ENCODE measurements at places on chromosomes 5 and 9. TPM values are rescaled to one million over a fixed set of nuclear protein-coding genes. Genes with fewer than 3 reads are reported as not detected.

ZBTB26 gene
- 5.4 TPM for total RNA-seq

DNA sequence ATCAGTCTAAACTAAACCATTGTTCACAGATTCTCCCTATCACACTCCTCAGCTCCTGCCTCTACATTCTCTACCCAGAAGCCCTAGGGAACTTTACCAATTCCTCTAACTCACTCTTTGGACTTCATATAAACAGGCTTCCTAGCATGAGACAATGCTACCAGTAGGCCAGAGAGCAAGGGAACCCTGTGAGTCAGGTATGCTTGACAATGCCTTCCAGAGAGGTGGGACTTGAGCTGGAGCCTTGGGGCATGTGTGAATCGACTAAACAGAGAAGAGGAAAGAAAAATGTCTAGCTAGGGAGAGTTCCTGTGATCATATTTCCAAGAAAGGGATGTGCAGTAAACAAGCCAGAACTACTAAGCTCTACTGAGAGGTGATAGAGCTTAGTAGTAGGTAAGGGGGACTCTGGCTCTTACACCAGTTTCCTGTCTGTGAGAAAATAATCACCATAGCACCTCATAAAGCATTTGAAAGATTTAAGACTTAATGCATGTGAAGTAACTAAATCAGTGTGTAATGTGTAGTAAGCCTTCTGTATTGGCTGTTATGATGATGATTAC lies 6.4 kb upstream of the RFK start:
- no peaks in the 10 kb centered on the region for H3K27me3 ChIP-seq
- H3K27ac ChIP-seq: no peak overlapping the region
- H3K36me3 ChIP-seq: no peaks in the 10 kb centered on the region
- H3K4me3 ChIP-seq: no peak overlapping the region

- no peak for DNase-seq
- no peaks in the 10 kb centered on the region for H3K27me3 ChIP-seq
- H3K36me3 ChIP-seq: no peaks in the 10 kb centered on the region
- H3K4me3 ChIP-seq: no peak overlapping the region
- no peaks in the 10 kb centered on the region for H3K4me1 ChIP-seq
- H3K27ac ChIP-seq: no peak overlapping the region
Observed at GRCh38 chr5:420632-421286, 22.2 kb upstream of the EXOC3 start.

DNA sequence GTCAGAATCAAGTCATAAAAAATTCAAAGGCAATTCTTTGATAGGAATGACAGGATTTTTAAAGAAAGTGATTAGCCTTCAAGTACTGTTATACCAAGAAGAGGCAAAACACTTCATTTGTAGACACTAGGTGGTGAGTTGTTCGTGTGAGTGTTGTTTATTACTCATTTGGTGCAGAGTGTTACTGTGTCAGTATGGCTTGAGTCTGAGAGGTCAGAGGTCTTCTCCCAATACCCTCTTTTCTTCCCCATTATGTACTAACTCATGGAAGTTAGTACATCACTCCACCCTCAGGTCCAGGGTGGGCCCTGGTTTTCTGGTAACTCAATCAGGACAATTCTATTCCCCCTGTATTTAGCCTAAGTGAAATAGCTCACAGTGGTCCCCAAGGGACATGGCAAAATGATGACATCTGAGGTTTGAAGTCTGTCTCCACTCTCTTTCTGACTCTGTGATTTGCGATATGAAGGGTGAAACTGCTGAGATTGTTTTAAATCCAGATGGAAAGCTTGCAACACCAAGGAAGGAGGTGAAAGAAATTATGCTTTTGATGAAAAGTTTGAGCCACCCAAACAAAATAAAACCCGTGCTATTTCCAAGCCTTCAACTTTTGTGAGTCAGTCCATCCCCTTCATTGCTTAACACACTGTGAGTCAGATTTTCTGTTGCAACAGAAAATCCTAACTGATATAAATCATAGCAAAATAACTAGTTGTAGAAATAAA lies 56.8 kb downstream of the NUDT12 start:
- H3K27ac ChIP-seq: no peak overlapping the region
- DNase-seq: no peak
- no peaks in the 10 kb centered on the region for H3K4me1 ChIP-seq
- H3K36me3 ChIP-seq: no peaks in the 10 kb centered on the region
- H3K4me3 ChIP-seq: no peak overlapping the region

SLC36A2 gene
- not detected for total RNA-seq

- no peaks in the 10 kb centered on the region for H3K27me3 ChIP-seq
- DNase-seq: peak; percentile 38
- H3K27ac ChIP-seq: no peak overlapping the region
- no peaks in the 10 kb centered on the region for H3K4me1 ChIP-seq
Observed at GRCh38 chr9:34403554-34404380, 27.1 kb upstream of the MYORG start.

DNA sequence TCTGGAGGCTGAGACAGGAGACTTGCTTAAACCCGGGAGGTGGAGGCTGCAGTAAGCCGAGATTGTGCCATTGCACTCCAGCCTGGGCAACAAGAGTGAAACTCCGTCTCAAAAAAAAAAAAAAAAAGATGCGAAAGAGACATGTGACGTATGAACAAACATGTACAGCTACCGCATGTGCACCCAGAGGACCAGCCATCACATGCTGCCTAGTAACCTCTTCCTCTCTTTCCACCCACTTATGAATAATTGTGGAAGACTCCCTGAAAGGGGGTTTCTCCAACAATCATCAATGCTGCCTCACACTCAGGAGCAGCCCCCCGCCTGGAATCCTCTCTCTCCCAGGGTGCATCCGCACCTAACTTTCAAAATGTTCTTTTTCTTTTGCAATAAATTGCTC lies 2.2 kb downstream of the SARDH start:
- H3K4me1 ChIP-seq: peaks cover 15% of the 10 kb centered on the region
- no peaks in the 10 kb centered on the region for H3K36me3 ChIP-seq
- no peak for DNase-seq
- no peak overlapping the region for H3K4me3 ChIP-seq
- H3K27me3 ChIP-seq: no peaks in the 10 kb centered on the region

DNA sequence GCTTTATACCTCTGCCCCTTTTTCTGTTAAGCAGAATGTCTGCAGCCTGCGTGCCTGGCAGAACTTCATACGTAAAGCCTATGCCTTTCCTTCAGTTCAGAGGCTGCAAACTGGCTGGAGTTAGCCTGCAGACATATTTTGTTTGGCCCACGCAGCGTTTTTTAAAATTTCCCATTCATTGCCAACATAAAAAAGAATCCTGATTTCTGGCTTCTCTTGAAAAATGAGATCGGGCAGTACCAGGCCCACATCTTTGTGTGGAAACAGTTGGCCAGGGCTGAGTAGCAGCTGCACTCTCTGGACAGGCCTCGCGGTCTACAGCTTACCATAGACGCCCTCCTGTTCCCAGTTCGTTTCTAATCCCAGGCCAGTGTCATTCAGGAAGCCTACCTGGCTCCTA lies 104.4 kb downstream of the SMARCA2 start:
- DNase-seq: no peak
- H3K4me3 ChIP-seq: no peak overlapping the region
- no peaks in the 10 kb centered on the region for H3K27me3 ChIP-seq
- peaks cover 3% of the 10 kb centered on the region for H3K4me1 ChIP-seq

DNA sequence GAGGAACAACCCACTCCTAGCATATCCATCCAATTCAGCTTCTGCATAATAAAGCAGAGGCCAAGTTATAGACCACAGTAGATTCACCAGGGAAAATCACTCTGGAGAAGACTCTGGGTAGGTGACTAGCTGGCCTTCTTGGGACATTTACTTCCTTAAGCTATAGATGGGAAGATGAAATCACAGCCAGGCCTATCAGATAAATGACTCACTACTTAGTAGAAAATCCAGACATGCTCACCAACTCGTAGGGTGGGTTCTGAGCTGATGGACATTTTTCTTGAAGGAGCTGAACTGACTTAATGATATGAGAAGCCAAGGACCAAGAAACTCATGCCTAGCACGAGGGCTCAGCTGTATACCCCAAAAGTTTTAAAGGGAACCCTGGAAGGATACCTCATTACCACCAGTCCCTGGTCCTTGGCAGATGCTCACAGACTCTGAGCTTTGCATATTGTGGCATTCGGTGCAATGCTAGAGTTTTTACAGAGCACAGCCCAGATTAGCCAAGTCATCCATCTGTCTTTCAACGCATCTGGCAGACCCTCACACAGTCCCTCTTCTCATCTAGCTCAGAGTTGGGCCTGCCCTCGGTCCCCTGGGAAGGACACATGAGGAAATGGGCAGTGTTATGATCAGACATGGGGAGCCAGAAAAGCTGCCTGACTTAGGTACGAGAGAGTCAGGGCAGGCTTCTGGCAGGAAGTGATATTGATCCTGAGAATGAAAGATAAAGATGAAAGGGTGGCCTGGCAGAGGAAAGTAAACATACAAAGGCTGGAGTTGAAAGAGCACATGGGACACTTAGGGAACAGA lies 15.0 kb downstream of the ACSL6 start:
- no peak overlapping the region for H3K27ac ChIP-seq
- H3K4me3 ChIP-seq: no peak overlapping the region
- peaks cover 51% of the 10 kb centered on the region for H3K4me1 ChIP-seq
- no peaks in the 10 kb centered on the region for H3K27me3 ChIP-seq
- H3K36me3 ChIP-seq: no peaks in the 10 kb centered on the region
- no peak for DNase-seq

DNA sequence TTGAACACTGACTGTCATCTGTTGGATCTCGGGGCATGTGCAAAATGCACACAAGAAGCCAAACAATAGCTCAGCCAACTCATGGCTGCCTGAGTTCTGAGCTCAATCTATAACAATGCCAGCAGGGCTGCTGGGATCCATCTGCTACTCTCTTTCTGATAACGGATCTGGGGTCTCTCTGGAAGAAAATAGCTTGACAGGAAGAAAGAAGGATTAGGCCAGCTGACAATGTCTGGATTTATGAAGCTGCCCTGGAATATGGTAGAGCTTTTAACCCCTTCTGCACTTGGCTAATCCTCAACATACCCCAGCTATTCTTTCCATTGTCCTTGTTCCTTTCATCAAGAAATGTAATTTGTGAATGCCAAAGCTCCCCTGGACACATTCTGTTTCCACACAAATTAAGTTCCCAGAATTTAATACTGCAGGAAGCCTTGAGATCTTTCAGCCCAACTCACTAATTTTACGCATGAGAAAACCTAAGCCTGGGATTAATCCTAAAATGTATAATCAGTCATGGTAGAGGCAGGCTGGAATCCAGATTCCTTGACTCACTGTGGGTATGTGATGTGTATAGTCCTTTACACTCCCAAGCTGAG lies 62.7 kb upstream of the PCA3 start:
- H3K27me3 ChIP-seq: no peaks in the 10 kb centered on the region
- no peak overlapping the region for H3K27ac ChIP-seq
- no peak for DNase-seq

DNA sequence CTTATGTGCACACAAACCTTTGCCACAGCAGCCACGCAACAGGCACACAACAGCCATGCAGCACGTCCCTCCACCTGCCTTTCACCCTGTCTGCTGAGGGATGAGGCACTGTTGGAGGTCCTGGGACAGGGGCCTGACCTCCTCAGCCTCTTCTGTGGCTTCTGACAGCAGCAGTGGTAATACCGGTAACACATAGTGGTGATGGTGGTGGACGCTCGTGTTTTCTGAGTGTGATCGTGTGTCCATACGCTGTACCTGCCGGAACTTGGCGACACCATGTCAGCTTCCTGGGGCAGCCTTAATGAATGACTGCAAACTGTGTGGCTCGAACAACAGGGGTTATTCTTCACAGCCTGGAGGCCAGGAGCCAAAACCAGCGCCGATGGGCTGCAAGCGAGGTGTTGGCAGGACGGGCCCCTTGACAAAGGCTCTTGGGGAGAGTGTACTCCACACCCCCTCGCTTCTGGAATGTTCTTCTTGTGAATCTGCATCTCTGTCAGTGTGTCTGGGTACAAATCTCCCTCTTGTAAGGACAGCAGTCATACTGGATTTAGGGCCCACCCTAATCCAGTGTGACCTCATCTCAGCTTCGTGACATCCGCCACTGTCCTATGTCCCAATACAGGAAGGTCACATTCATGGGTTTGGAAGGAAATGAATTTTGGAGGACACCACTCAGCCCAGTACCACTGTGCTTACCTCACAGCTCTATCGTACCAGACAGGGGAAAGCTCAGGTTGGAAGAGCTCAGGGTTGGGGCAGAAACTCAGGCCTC lies 55.3 kb upstream of the EXOC3 start:
- H3K27me3 ChIP-seq: no peaks in the 10 kb centered on the region
- no peaks in the 10 kb centered on the region for H3K36me3 ChIP-seq
- no peak overlapping the region for H3K4me3 ChIP-seq
- no peak overlapping the region for H3K27ac ChIP-seq
- DNase-seq: no peak

- no peak for DNase-seq
- H3K27ac ChIP-seq: no peak overlapping the region
- H3K4me3 ChIP-seq: no peak overlapping the region
- no peaks in the 10 kb centered on the region for H3K27me3 ChIP-seq
- H3K4me1 ChIP-seq: no peaks in the 10 kb centered on the region
Observed at GRCh38 chr9:112868461-112868860, 22.2 kb downstream of the SLC46A2 start.

DNA sequence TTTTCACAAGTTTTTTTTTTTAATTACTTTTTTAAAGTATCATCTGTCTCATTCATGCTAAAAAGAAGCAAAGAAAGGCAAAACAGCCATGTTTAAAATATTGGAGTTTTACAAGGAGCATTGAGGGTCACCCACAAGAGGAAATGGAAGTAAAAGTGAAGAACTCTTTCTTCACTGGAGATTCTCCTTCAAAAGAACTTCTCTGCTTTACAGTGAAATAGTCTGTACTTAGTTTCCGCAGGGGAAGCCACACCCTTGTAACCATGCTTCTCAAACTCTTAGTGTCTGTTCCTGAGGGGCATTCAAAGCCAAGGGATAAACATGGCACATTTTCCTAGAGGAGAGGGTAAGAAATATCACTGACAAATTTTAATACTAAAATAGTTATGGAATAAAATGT lies 8.6 kb downstream of the C9orf72 start:
- peaks cover 5% of the 10 kb centered on the region for H3K36me3 ChIP-seq
- H3K27ac ChIP-seq: no peak overlapping the region
- DNase-seq: no peak
- H3K4me1 ChIP-seq: peaks cover 10% of the 10 kb centered on the region

DNA sequence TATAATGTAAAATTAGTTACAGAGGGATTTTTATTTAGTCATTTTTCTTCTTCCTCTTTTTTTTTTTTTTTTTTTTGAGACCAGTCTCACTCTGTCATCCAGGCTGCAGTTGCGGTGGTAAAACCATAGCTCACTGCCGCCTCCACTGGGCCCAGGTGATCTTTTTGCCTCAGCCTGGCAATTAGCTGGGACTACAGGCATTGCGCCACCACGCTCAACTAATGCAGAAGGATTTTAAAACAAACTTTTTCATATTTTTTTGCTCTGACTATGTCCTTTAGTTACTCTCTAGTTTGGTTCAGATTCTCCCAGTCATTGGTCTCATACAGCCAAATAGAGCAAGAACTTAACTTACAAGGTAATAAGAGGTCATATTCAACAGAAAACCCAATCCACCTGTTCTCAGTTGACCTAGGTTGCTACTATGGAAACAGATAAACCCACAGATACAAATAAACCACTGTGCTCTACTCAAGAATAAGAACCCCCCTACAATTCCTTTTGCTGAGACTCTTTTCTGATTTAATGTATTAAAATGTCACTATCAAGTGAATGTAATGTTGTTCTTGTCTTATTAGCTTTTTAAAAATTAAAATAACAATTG lies 50.1 kb upstream of the TTC39B start:
- DNase-seq: no peak
- H3K4me1 ChIP-seq: peaks cover 13% of the 10 kb centered on the region
- no peak overlapping the region for H3K27ac ChIP-seq
- no peaks in the 10 kb centered on the region for H3K36me3 ChIP-seq
- H3K4me3 ChIP-seq: no peak overlapping the region

OTULINL gene
- total RNA-seq: 19.6 TPM

GABRB2 gene
- total RNA-seq: not detected

Measured in CD8-positive, alpha-beta memory T cell (primary cell).